SIG-M5 (cell line): ENCODE measurements at places on chromosomes 12 and 14.

DNA sequence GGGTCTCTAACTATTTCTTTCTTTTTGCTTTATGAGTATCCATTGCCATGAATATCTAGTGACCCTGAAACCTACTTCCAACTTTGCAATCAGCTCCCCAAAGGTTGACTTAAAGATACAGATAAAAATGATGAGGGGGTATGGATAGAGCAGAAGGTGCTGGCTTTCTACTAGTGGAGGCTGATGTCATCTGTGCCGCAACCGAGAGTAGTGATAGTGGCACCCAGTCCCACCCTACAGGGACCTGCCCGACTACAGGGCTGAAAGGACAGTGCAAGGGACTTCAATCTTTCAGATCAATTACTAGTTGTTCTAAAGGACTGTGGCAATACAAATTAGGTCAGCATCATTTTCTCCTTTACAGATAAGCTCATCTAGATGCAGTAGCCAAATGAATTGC, 806.0 kb downstream of the VRK1 start:
- DNase-seq = no peak

DNA sequence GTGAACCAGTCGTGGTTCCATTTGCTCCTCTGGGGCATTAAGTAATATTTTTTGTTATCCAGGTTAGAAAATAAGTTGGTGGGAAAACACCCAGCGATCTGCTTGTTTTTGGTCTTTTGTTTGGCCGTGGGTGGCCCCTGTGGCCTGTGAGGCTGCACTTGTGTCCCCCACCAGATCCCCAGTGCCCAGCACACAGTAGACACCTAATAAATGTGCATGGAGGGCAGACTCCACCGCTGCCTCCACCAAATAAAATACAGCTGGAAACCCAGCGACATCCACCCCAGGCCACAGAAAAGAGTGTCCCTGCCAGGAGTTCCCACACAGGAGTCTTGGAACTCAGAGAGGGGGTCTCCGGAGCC, 8.3 kb upstream of the PPP1R13B start:
- no peak for DNase-seq

GRCh38 chr12:6828781-6829535, 751 bp downstream of the P3H3 start:
- DNase-seq = no peak

DNA sequence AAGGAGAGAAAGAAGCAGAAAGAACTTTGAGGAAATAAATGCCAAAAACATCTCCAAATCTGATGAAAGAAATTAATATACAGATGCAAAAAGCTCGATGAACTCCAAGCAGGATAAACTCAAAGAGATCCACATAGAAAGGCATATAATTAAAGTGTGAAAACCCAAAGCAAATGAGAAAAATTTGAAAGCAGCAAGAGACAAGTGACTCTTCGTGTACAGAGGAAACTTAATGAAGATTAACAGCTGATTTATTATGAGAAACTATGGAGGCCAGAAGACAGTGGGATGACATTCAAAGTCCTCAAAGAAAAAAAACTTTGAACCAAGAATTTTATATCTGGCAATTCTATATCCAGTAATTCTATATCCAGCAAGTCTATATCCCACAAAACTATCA, 163.0 kb upstream of the TMCC3 start:
- no peak for DNase-seq

DNA sequence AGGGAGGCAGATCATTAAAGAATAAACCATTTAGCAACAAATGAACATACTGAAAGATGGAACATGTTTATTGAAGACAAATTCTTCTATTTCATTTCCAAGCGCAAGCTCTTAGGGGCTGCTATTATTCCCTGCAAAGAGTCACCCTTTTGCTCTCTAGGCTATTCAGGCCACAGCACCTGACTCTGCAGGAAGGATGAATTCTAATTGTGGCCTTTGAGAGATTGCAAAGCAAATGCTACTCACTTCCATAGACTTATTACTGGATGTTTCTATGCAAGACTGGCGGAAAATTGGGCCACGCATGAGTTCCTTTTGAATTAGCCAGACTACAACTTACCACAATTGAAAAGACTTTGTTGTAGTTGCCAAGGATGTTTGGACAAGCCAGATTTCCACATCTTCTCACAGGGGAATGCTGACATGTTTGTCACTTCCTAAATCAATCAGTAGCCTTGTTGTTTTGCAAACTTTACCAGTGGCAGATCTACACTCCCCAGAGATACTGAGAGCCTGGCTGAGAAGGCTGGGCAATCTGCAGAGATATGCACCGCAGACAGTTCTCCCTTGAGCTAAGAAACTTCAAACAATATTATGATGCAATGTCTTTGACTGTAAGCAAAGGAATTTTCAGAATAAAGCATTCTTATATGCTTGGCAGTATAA, 334.3 kb upstream of the SYT1 start:
- DNase-seq = no peak

DNA sequence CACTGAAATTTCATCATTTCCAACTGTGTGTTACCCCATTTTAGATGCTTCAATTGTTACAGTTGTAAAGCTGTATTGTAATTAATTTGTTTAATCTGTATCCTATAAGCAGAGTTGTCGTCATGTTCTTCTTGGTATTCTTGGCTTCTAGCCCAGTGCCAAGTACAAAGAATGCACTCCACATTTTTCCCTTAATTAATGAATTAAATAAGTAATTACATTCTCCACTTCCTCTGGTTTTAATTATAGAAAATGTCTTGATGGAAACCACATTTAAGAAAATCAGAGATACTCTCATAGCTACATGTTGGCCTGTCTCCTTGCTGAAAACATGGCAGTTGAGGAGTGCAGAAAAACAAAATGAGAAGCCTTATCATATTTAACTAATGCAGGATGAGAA, 746 bp downstream of the DNAI7 start:
- no peak for DNase-seq

GRCh38 chr12:62106547-62107185, 153.5 kb upstream of the USP15 start:
- DNase-seq = no peak

DNA sequence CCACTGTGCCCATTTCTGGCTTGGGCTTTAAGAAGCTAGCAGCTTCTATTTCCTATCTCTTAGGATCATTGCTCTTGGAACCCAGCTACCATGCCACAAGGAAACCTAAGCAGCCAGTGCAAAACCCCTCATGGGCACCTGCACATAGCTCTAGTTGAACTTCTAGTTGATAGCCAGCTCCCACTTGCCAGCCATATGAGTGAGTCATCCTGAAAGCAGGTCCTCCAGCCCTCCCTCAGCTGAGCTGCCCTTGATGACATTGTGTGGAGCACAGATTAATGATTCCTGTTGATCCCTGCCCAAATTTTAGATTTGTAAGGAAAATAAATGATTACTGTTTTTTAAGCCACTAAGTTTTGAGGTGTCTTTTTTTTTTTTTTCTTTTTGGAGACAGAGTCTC, 234.2 kb upstream of the FBXO33 start:
- no peak for DNase-seq

GRCh38 chr12:32902287-32902997, 5.9 kb upstream of the PKP2 start:
- DNase-seq = no peak

GRCh38 chr14:68191567-68192321, 372.2 kb downstream of the RAD51B start:
- DNase-seq = no peak
